Stimulated activated CD4-positive, alpha-beta T cell treated with anti-CD3 and anti-CD28 coated beads, Interleukin-4, amount 100 ng/mL, for 1 hour (primary cell): ENCODE measurements at places on chromosomes 1 and 21.
A peak's percentile ranks its signal among the peaks of the same experiment; 100 is the strongest.

GRCh38 chr1:54975356-54976108, 4.9 kb upstream of the TMEM61 start:
- no peak for DNase-seq

GRCh38 chr1:58895559-58896145, 111.8 kb upstream of the JUN start:
- DNase-seq, result no peak

DNA sequence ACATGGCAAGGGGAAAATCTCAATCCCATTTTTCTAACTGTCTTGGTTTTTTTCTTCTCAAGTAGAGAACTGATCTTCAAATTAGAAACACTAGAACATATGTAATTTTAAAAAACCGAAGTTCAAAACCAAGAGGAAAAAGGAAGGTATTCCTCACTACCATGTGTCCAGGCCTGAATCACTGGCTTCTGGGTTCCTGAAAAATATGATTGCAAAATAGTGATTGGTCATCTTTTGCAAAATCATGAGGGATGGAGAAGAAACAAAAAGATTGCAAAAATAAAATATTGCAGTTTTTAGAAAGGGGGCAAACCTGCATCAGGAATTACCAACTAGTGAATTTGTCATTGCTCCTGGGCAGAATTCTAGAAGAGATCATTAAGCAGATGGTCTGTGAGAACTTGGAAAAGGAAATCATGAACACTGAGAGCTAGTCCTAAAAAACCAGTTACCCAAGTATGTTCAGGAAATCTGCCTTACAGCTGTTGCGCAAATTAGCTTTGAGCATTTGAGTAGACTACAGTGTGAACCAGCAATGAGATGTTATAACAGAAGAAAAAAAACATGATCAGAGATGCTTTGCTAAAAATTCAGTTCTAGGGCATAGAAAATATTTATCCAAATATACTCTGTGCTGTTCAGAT, 49.4 kb downstream of the SPATA46 start:
- DNase-seq, result no peak

DNA sequence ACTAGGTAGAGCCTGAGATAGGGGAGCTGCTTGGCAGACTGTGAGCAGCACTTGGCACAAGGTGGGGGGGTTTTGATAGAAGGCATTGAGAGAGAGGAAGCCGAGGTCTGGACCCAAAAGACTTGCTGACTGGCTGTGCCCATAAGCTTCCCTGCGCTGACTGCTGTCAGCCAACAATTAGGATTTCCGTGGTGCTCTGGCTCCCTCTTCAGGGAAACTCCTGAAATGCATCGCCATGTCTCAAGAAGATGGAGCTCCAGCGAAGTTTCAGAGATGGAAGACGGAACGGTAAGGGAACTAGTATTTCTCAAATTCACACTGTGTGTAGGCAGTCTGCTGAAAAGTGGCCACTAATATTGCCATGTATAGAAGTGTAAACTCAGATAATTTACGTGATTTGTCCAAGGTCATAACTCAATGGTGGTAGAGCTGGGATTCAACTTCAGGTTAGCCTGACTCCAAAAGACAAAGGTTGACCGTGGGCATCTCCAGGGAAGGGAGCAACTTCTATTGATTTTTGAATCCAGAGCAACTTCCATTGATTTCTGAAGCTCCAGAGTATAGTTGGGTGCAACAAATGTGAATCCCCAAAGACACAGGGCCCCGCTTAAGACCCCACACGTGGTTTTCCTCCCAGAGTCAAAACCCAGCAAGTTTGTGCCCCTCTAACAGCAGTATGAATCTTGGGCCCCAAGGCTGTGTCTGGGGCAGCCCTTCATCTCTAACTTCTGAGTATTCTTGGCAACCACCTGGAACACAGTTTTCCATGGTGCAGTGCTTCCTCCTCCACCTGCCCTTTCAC, 44.5 kb upstream of the CRNN start:
- peak; percentile 76 for DNase-seq

DNA sequence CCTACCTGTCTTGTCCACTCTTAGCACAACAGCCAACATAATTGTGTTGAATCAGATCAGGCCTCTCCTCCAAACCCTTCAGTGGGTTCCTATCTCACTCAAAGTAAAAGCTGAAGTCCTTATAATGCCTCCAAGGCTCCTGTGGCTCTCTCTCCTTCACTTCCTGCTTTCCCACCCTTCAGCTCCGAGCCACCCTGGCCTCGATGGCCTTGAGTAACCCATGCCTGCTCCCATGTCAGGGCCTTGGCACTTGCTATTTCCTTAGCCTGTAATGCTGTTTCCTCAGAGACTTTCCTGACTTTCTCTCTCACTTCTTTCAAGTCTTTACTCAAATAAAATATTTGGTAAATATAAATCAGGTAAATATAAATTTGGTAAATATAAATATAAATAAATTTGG, 8.1 kb upstream of the PLEKHM2 start:
- no peak for DNase-seq

DNA sequence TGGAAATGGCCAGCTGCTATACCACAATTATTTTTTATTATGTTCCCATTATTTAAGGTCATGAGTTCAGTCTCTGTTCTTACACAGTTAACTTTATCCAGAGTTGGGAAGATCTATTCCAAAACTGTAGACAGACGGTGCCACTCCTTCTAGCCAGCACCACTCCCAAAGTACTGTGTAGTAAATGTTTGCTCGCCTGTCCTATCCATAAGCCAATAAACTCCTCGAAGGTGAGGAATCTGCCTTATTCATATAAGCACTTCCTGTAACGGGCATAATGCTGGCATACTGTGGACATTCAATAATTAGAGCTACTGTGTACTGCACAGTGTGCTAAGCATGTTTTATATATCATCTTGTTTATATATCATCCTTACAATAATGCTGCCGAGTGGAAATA, 26.1 kb upstream of the STMN1 start:
- DNase-seq, result no peak

- no peak for DNase-seq
These were observed 44.4 kb upstream of the BMP8A start for GRCh38 chr1:39446986-39447567.

- no peak for DNase-seq
These were observed 329.1 kb downstream of the USP25 start for GRCh38 chr21:16058896-16059295.

DNA sequence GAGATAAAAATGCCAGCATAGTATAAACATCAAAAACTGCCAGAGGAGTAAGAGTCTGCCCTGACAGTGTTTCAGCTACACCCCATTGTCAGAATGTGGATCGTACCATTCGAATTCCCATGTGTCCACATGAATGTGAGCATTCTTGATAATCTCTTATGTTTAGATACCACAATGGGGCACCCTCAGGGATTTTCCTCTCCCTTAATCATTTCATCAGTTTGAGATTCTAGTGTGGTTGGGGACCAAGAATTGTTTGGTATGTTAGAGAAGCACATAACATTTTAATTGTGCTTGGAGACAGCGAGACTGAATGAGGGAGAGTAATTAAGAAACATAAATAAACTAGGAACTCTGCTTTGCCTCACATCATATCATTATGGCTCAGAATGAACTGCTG, 120.2 kb downstream of the ZC3H11B start:
- DNase-seq, result no peak

DNA sequence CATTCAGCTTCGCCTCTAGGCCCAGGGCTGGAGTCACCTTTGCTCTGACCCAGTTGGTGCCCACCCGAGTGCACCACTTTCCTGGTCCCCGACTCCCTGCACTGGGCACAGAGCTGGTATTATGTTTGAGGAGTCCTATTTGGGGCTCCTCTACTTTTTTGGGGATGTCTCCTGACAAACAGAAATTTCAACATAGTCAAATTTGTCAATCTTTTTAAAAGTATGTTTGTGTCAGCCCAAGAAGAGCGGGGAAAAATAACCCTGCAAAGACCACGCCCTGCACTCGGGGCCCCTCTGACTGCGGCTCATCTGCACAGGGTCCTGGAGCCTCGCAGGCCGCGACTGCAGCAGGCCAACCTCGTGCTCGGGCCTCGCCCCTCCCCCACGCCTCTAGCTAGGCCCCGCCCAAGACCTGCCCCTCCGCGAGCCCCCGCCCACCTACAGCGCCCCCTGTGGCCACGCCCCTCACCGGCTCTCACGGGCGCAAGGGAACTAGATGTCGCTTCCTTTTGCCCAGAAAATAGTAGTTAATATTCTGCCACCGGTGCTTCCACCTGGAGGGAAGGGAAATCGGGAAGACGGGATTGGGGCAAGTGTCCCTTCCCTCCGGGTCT, 11.4 kb downstream of the FAM229A start:
- DNase-seq, result peak; percentile 83

- peak; percentile 41 for DNase-seq
These were observed 53.3 kb upstream of the SYT14 start for GRCh38 chr1:209884665-209885117.

GRCh38 chr1:44422161-44422560, 17.1 kb downstream of the RNF220 start:
- DNase-seq, result no peak

DNA sequence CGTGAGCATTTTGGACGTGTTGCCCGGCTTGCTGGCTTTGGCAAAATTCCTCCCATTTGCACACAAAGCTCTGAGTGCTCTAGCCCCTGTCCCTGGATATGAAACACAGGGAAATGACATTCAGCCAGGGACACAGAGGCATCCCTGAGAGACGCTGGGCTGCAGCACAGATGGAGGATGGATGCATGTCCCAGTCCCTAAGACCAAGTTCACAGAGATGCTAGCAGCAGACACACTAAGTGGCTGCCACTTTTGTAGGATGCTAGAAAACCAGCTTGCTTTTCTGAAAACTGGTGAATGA, 12.5 kb downstream of the ACTRT2 start:
- no peak for DNase-seq

DNA sequence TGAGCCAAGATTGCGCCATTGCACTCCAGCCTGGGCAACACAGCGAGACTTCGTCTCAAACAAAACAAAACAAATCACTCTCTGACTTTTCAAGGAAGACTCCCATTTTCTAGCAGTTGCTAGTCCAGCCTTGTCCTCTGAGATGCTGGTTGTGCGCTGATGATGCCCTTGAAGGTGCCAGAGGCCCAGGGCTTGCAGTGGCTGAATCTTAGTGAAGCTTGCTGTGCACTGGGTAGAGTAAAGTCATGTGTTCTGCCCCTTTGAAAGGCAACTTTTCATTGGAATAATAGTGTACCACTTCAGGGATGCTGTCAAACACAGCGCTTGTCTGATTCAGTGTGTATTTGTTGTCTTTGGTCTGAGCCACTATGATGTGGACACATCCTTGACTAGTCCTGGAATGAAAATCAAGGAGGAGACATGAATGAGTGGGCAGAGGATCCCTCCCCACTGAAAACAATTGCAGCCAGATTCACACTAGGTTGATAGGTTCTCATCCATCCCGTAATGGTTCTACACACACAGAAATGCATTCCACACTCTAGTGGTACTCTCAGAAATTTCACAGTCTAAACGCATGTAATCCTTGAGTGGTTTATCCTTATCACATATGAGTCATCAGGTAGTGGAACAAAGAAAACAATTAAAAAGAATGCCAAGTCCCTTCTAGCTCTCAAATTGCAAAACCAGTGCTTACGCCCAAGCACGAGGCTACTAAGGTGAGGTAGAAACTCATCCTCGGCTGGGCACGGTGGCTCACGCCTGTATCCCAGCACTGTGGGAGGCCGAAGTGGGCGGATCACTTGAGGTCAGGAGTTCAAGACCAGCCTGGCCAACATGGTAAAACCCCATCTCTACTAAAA, 17.8 kb upstream of the TDRD10 start:
- no peak for DNase-seq

DNA sequence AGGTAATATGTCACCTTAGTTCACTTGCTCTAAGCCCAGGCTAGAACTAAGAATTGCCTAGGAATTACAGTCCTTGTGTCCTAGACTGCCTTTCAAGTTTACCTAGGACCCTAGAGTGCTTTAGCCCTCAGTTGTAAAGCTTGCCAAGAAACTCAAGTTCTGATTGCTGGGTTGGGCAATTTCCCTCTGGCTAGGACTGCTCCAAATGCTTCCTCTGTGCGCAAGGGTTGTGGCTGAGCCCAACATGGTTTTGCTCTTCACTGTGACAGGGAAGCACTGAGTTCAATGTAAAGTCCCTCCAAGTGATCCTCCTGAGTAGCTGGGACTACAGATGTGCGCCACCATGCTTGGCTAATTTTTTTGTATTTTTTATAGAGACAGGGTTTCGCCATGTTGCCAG, 102.3 kb upstream of the NEK7 start:
- DNase-seq, result no peak

DNA sequence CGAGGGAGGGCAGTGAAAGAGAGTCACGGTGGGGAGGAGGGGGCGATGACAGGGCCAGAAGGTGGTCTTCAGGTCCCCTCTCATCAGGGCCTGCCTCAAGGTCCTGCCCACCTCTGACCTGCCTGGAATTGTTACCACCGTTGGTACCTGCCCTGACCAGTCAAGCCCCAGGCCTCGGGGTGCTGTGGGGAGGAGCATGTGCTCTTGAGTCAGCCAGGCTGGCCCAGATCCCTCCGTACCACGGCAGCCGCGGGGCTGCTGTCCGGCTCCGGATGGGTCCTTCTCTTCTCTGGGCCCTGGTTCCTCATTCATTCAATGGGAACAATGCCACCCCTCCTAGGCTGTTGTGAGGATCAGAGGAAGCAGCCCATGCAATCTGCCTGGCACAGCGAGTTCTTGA, 22.0 kb downstream of the SERINC2 start:
- no peak for DNase-seq

DNA sequence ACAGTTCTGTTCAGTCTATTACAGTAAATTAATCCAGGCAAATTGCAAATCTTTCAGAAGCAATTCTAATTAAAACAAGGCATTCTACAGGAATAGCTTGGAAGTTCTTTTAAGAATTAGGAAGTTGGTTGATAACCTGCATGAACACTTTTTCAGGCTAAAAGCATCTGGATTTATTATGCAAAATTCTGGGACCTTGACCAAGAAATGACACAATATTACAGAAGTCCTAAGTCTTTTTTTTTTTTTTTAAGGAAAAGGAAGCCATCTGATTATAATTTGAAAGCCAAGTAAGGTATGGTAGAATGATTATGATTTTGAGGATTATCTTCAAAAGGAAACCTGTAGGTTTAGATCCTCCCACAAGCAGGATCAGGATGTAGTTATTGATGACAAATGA, 74.7 kb upstream of the KCNK2 start:
- no peak for DNase-seq

DNA sequence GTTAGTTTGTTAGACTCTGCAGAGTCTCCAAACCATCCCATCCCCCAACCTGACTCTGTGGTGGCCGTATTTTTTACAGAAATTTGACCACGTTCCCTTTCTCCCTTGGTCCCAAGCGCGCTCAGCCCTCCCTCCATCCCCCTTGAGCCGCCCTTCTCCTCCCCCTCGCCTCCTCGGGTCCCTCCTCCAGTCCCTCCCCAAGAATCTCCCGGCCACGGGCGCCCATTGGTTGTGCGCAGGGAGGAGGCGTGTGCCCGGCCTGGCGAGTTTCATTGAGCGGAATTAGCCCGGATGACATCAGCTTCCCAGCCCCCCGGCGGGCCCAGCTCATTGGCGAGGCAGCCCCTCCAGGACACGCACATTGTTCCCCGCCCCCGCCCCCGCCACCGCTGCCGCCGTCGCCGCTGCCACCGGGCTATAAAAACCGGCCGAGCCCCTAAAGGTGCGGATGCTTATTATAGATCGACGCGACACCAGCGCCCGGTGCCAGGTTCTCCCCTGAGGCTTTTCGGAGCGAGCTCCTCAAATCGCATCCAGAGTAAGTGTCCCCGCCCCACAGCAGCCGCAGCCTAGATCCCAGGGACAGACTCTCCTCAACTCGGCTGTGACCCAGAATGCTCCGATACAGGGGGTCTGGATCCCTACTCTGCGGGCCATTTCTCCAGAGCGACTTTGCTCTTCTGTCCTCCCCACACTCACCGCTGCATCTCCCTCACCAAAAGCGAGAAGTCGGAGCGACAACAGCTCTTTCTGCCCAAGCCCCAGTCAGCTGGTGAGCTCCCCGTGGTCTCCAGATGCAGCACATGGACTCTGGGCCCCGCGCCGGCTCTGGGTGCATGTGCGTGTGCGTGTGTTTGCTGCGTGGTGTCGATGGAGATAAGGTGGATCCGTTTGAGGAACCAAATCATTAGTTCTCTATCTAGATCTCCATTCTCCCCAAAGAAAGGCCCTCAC, at the start of gene OLIG2:
Gene OLIG2 (plus strand): TSS at position 447 of the 954 bp plus-strand sequence. CDS start 928 bp downstream, outside the sequence.
- no peak for DNase-seq
